ENCODE measurements at places on chromosomes 7 and 10.

GRCh38 chr7:95686109-95686508 is 86.2 kb upstream of the DYNC1I1 start:
- peak; percentile 31 for DNase-seq

- peak; percentile 78 for DNase-seq
Measured at GRCh38 chr7:155467846-155468784, 10.2 kb downstream of the EN2 start.

- DNase-seq: no peak
Measured at GRCh38 chr10:35012781-35013180, 77.4 kb downstream of the CUL2 start.

GRCh38 chr10:98080494-98080893 is 50.1 kb upstream of the CRTAC1 start:
- DNase-seq: peak; percentile 27
